ENCODE measurements at places on chromosomes 3 and 15.

DNA sequence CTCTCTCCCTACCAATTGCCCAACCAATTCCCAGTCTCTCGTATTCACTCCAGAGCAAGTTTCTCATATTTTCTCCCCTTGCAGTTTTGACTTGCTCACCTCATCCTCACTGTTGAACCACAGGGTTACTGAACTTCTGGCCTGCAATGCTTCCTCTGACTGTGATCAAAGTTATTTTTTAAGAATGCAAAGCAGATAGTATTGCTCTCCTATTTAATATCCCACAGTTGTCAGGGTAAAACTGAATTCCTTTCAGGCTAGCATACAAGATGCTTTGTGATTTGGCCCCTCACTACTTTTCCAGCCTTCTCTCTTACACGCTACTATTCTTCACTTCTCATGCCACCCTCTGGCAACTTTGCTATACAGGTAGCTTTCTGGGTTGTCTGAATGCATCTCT, 80.9 kb downstream of the LRRFIP2 start:
- no peak for DNase-seq

- DNase-seq = no peak
Measured at GRCh38 chr3:105772635-105773034, 96.2 kb downstream of the CBLB start.

DNA sequence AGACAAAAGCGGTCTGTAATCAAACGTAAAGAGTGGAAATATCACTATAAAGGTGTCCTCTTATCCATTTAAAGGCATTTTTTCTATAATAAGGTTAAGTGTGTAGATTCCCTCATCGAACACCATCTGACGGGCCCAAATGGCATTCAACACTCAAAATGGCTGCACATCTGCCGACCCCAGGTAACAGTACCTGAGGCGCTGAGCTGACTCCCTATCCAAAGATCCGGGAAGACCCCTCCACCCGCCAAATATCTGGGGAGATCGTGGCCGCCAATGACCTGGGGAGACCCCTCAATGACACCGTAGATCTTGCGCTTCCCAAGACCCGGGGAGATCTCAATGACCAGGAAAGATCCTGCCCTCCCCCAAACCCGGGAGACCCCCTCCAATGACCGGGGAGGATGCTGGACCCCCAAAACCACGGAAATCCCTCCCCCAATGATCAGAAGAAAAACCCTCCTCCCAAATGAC, 476 bp downstream of the IP6K2 start:
- DNase-seq = peak; percentile 24

GRCh38 chr15:57769266-57769665, 62.8 kb downstream of the POLR2M start:
- no peak for DNase-seq

DNA sequence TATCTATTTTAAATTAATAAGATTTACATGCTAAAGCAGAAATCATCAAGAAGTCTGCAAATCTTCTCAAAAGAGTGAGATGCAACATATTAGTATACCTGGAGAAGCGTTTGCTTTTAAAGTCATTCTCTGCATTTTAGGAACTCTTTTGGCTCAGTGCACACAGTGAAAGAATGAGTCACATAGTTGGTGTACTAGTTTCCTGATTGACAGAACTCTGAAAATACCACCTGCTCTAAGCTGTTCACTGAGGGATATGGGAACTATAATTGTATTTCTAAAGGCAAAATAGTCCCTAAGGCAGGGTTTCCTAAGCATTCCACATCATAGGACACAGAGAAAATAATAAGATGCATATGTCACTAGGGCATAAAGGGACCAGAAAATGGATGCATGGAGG, 838.5 kb downstream of the DIPK2A start:
- DNase-seq = no peak

- no peak for DNase-seq
Measured at GRCh38 chr3:28150465-28151206, 90.8 kb upstream of the CMC1 start.

GRCh38 chr15:63354821-63355650, 26.6 kb downstream of the CA12 start:
- DNase-seq = no peak

DNA sequence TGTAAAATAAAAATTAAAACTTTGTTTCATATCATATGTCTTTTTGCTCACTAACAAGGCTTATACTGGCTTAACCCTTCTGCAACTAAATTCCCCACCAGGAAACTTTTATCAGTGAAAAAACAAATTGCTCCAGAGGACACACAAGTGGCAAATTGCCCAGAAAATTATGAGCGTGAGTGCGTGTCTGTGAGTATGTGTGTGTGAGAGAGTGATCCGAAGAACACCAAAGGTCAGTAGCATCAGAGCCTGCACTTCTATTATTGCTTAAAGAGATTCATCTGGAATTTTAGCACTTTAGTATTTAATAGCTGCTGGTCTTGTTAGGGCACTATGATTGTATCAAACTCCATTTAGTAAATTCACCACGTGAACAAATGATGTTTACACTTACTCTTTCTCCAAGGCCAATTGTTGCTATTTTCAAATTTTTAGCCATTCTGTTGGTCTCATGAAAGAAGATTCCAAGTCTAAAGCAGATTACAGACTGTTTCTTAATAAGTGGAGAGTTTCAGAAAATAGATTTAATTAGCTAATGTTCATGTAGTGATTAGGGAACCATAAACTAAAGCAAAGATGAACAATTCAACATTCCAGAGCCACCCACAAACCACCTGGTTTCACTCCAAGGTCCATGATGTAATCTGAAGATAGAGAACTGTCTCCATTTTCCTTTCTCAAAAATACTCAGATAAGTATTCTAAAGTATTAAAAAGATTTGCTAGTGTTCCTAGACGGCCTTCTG, 91.1 kb upstream of the IL12A start:
- DNase-seq = no peak

DNA sequence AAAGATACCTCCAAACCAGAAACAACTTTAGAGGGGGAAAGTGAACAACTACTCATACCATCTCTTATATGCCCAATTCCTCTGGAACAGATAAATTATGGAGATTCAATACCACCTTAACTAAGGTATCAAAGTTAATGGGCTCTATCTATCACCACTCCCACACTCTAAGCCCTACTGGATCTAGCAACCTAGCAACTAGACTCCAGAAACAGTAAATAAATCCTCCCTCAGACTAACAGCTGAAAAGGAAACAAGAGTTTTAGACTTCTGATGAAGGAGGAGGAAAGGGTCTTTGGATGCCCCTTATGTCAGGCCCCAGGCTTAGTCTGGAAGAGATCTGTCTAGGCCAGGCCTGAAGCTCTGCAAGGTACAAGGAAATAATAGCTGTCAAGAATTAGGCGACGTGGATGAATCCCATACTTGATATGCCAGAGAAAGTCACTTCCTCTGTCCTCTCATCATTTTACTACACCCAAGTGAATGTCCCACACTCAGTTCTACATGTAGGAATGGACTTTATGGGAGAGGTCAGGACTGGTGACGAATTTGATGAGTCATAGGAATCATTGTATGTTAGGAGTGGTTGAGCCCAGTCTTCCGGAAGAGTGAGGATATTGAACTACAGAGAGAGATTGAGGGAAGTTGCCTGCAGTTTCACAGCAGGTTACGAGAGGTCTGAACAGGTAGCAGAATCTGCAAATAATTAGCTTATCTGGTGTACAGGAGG, 113.8 kb downstream of the AKAP13 start:
- no peak for DNase-seq

DNA sequence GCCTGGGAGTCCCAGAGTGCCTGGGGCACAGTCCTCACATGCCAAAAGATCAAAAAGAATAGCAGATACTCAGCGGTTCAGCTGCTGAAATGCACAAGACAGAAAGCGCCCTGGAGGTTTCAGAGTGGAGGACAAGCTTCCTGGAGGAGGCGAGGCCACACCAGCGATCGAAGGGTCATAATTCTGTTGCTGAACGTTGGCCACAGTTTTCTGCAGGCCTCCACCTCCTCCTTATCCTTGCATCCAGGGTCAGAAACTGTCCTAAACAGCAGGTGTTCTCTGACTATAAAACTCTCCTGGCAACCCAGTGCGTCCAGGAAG, 220.3 kb upstream of the LINGO1 start:
- no peak for DNase-seq

DNA sequence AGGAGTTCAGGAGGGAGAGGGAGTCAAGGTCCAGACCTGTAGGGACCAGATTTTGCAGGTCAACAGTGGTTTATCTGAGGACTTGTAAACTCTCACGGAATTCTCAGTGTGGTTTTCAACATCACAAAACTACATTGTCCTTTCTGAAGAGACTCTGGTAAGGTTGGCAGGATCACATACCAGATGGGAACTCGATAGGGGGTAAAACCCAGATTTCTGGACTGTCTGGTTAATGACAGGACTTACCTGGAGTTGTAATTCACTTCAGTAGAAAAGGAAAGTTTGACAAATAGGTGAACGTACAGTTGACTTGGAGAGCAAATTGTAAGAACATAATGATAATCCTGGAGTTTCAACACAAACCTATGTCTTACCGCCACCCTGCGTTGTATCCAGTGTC, 5.3 kb downstream of the ITPR1 start:
- no peak for DNase-seq

DNA sequence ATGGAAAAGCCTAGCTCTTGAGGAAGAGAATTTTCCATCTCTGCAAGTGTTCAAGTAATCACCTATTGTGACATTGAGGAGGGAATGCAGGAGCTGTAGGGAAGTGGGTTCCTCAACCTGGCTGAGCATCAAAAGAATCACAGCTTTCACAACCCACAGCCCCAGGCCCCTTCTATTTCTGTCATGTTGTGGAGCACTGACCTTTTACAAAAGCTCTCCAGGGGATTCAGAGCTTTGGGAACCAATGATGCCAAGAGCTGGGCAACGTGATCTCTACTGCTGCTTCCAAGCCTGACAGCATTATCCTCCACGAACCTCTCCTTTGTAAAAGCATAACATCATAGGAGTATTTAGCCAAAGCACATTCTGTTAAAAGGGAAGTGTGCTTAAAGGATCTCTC, 231.1 kb downstream of the ADAMTS9 start:
- DNase-seq = no peak

DNA sequence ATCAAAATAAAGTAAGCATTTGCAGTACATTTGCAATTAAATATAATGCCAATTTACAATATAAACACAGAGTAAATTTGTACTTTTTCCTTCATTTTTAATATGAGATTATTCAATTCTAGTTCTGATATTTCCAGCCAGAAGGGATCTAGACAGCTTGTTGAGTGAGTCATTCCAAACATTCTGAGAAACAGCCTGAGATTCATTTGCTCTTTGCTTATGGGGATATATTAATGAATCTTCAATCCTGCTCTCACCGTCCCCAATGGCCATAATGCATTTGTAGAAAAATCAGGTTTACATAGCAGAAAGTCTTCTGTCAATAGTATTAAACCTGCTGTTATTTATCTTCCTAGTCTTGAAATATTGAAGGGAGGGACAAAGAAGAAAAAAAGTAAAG, 554.2 kb downstream of the TUSC7 start:
- DNase-seq = no peak

- no peak for DNase-seq
Measured at GRCh38 chr15:41564286-41564959, 5.4 kb downstream of the TYRO3 start.

GRCh38 chr15:100112061-100112420, 229.7 kb downstream of the ADAMTS17 start:
- DNase-seq = no peak

DNA sequence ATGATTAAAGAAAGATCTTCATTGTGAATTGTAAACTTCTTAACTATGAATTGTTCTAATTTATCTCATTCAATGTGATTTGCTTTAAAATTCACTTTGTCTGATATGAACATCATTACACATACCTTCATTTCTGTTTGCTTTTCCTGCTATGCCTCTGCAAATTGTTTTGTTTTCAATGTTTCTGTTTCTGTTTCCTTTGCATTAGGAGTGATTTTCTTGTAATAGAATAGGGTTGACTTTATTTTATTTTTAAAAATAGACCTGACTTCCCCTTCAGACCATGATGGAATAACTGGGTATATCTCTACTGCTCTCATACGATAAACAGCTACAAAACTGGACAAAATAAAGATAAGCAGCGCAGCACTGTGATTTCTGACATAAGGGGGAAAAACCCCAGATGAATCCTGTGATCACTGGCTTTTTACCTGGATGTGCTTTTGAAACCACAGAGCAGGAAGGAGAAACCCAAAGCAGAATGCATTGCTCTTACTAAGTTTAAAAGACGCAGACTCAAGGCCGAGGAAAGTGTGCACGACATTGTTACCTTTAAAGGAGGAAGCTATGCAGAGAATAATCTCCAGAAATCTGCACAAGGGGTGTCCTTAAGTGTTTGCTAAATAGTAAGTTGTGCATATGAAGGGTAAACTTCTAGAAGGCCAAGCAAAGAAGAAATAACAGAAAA, 420.2 kb downstream of the TBC1D5 start:
- no peak for DNase-seq

- DNase-seq = no peak
Measured at GRCh38 chr3:12273045-12273695, 15.7 kb upstream of the PPARG start.

DNA sequence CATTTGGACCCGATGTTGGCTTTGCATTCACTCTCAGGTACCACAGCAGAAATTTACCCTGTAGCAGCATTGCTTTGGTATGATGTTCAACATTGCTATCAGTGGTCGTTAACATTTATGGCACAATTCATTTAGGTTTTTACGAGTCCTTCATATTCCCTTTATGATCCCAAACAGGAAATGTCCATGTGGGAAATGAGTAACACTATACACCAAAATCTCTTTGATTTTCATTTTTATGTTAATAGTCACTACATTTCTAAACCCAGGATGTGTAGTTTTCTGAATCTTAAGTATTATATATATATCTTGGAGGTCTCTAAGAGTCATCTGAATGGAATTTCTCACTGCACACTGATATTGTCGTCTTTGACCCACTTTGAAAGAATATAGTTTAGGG, 78.5 kb upstream of the RBMS3 start:
- no peak for DNase-seq

DNA sequence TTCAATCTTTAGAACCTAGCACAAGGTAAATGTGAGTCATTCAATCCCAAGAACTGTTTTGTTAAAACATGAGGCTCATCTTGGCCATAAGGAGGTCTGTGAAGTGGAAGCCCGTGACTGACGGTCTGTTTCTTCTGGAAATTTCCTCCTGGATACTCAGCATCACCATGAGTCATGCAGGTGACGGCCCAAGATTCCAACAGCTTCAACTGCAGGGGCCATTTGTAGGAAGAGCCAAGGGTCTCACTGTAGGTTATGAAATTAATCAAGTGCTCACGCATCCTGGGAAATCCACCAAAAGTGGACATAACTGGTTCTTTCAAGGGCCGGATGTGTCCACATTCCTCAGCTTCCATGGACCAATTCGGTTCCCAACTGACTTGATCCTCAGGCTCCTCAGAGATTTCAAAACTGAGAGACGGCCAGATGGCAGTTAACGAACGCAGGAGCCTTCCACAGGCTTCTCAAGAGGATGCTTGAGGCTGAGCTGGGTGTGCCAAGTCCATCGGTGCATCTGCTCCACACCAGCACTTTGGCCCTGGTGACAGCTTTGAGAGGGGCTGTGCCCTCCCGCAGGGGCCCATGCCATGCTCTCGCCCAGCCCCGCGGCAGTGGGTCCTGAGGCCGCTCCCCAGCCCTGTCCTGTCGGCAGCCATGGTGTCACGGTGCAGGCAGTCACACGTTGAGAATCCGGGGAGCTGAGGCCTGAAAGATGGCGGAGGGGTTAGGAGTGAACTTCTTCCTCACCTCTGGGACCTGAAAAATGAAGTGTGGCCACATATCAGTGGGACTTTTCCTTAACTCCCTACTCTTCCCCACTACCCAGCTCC, 8.5 kb downstream of the MAP6D1 start:
- DNase-seq = no peak
